ENCODE measurements at places on chromosomes 3 and 15. TPM values are rescaled to one million over a fixed set of nuclear protein-coding genes. Genes with fewer than 3 reads are reported as not detected.
A peak's percentile ranks its signal among the peaks of the same experiment; 100 is the strongest.

DNA sequence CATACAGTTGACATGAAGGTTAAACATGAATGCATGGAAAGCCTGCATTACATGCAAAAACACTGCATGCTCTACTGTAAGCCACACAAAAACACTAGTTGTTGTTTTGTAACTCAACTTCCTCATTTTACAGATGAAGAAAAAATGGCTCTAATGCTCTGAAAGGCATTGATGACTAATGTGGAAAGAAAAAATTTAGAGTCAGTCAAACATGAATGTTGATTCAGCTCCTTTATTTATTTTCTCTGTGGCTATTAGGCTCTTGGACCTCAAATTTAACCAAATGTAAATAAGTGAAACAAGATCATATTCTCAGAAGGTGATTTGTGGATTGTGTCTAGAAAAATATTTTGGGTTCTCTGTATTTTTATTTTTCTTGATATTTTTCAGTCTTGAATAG lies 336.7 kb upstream of the ZNF717 start:
- DNase-seq, result no peak

- peak; percentile 51 for DNase-seq
Observed at GRCh38 chr3:196620161-196620604, 19.3 kb upstream of the NRROS start.

GRCh38 chr15:41996921-41997592 lies 23.8 kb downstream of the PLA2G4E start:
- DNase-seq, result no peak

The SLC51A gene
- total RNA-seq, result not detected

DNA sequence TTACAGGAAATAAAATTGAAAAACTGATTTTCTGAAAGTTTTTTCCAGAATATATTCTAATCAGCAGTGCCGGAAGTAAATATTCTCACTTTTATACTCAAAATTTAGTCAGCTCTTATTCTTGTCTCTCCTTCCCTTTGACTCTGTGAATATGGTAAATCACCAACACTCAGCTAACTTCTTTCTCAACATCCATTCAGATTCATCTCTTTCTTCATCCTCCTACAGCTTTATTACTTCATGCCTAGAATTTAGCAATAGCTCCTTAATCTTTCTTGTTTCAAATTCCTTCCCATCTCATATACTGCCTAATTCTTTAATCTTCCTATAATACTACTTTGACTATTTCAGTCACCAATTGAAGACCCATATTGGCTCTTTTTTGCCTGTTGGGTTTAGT lies 67.9 kb downstream of the FGF7 start:
- DNase-seq, result no peak

The PCOLCE2 gene
- total RNA-seq, result not detected

The ZBTB47 gene
- 0.18 TPM for total RNA-seq
